ENCODE measurements at places on chromosomes 2 and 18. TPM values are rescaled to one million over a fixed set of nuclear protein-coding genes. Genes with fewer than 3 reads are reported as not detected.

GDF7 gene
- total RNA-seq = 0.31 TPM

MROH2A gene
- total RNA-seq = not detected

KCNS3 gene
- total RNA-seq = 1.9 TPM

FABP1 gene
- total RNA-seq = not detected

PID1 gene
- 36.9 TPM for total RNA-seq

TIA1 gene
- total RNA-seq = 733 TPM

RGPD4 gene
- total RNA-seq = not detected

MAB21L4 gene
- total RNA-seq = not detected

IL18RAP gene
- not detected for total RNA-seq

Measured in parietal lobe (tissue), 2 donors.